NCI-H1930 (cell line): ENCODE measurements at places on chromosomes 6 and 20.

GRCh38 chr6:120122401-120122800 is 772.8 kb upstream of the MAN1A1 start:
- no peak for DNase-seq

DNA sequence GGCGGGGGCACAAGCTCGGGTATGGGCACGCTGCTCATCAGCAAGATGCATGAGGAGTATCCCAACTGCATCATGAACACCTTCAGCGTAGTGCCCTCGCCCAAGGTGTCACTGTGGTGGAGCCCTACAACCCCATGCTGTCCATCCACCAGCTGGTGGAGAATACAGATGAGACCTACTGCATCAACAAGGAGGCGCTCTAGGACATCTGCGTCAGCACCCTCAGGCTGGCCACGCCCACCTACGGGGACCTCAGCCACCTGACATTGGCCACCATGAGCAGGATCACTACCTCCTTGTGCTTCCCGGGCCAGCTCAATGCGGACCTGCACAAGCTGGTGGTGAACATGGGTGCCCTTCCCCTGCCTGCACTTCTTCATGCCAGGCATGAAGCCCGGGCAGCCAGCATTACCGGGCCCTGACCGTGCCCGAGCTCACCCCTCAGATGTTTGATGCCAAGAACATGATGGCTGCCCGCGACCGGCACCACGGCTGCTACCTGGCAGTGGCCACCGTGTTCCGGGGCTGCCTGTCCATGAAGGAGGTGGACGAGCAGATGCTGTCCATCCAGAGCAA is 12.8 kb downstream of the GABRR2 start:
- DNase-seq, result no peak

DNA sequence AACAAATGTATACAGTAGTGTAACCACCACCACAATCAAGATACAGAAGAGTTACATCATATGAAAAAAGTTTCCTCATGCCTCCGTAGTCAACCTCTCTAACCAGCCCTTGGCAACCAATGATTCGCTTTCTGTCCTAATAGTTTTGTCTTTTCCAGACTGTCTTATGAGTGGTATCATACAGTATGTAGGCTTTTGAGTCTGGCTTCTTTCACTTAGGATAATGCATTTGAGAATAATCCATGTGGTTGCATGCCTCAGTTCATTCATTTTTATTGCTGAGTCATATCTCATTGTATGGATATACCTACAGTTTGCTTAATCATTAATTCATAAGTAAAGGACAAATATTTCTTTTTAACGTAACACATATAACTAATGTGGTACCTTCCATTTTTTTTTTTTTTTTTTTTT is 86.4 kb upstream of the RIPOR2 start:
- no peak for DNase-seq

DNA sequence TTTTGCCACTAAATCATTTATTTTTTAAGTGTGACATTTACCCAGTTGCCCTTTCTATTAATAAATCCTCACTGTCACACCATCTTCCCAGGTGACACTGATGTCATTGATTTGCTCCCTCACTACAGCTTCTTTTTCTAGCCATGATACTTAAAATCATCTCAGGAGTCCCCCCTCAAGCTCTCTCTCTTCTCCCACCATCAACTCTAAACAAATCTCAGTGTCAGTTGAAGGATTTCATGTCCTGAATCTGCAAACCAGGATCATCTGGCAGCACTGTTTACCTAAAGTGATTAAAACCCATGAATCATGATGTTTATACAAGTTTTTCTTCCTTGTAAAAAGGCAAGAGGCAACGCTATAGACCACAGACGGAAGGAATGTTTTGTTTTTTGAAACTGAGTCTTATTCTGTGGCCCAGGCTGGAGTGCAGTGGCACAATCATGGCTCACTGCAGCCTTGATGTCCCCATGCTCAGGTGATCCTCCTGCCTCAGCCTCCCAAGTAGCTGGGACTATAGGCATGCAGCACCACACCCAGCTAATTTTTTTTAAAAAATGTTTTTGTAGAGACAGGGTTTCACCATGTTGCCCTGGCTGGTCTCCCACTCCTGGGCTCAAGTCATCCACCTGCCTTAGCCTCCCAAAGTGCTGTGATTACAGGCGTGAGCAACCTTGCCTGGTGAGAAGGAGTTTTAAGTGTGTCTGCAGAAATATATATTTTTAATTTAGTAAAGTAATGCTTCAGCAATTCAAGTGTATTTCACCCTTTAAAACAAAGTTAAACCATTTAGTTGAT is 30.1 kb upstream of the SH3BGRL2 start:
- no peak for DNase-seq

GRCh38 chr6:169283924-169284323 is 30.3 kb upstream of the THBS2 start:
- DNase-seq, result no peak

DNA sequence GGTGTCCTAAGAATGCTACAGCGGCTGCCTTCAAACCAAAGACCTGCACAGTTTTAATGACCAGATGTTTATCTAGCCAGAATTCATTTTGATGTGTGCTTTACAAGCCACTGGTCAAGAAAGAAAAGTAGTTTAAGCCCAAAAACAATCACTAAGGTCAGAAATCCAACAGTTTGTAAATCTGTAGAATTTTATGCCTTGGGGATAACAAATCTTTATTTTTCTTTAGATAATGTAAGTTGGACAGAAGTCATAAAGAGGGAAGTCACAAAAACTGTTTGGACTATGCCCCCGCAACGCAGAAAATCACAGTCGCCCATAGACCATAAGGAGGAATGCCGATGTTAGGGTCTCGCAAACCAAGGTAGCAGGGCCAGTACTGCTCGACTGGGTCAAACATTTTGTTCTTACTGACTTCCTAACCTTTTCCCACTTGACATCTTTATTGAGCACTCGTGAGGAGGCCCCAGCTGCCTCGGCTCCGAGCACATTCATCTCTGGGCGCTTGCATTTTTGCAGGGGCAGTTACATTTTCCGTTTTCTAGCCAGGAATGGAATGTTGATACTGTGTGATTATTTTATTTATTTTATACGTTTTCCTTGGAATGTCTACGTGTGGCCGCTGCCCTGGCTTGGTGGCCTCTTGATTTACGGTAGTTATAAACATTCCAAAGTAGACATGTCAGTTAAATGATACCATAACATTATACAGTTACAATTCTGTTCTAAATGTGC is 56.7 kb upstream of the APCDD1L start:
- DNase-seq, result no peak

DNA sequence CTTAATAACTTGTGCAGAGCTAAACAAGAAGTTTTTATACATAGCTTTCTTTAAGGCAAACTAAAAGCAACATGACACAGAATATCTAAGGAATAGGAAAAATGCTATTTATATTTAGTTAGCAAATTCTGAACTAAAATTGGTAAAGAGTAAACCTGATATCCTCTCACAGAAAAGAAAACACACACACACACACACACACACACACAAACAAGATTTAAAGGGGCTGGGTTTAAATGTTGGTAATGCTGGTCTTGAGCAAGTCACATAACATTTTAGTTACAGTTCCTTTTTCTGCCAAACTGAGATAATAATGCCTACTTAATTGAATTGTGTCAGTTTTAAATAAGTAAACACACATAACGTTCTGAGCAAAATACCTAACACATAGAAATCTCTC is 1.6 kb downstream of the TRDN start:
- no peak for DNase-seq

GRCh38 chr6:37936906-37937305 is 117.4 kb downstream of the ZFAND3 start:
- no peak for DNase-seq

GRCh38 chr6:13508711-13509705 is 21.6 kb upstream of the GFOD1 start:
- DNase-seq, result no peak

DNA sequence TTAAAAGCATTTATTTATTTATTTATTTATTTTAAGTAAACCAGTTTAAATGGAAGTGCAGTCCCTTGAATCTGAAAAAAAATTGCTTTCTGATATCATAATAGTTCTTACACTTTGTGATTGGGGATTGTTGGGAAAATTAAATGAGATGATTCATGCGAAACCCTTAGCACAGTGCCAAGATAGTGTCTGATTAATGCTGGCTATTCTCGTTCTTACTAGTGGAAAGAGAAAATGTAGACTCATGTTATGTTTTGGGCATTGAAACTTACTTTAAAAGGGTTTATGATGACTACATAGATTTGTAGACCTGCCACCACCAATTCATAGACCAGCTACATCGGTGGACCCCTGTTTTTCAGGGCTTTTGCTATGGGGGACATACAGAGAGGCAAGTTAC is 229.2 kb upstream of the ZFP64 start:
- DNase-seq, result no peak

GRCh38 chr20:309841-310644 is 12.7 kb downstream of the ZCCHC3 start:
- peak; percentile 97 for DNase-seq

DNA sequence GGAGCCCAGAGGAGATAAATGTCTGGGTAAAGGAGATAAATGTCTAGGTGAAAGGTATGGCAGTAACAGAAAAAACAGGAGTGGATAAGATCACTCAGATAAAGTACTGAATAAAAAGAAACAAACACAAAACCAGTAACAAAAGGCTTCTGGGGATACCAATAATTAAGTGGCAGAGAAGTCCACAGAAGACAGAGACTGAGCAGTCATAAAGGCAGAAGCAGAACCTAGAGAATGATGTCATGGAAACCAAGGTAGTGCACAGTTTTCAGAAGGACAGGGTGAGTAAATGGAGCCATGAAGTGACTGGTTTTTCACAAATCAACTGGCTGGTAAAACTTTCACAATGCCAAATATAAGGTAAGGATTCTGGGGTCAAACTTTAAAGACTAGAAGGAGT is 80.9 kb upstream of the PLN start:
- DNase-seq, result no peak

GRCh38 chr6:1701668-1702353 is 92.1 kb downstream of the FOXC1 start:
- no peak for DNase-seq

DNA sequence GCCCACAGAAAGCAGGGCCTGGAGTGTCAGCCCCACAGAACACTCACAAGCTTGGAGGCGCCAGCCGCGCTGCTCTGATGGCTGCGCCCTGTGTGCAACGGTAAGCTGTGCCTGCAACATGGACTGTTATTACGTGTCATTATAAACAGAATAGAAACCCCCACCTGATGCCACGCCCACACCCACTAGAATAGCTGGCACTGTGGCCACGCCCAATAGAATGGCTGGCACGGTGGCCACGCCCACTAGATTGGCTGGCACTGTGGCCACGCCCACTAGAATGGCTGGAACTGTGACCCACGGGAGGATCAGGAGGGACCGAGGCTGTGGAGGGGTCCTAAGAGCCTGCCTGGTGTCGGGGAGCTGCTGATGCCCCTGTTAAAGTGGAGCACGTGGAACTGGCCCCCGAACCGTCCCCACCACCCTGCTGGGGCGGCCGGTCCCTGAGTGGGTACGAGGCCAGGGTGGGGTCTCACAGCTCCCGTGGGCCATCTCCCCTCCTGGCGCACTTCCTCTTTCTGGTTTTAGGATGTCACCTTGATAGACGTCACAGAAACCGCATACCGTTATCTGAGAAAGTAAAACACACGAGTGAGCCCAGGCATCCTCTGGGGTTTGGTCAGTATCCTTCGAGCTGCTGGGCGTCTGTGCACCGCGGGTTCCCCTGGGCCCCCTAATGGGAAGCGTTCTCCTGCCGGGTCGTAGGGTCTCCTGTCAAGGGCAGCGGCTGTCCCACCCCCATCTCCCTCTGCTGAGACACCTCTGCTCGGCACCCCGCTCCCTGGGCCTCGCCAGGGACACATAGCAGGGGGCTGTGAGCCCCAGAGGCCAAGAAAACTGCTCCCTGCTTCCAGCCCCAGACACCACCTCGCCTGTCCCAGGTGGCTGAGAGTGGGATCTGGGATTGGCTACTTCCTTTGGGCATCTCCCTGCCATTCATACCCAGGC is 25.4 kb downstream of the SLC17A9 start:
- no peak for DNase-seq

- DNase-seq, result no peak
These were observed 146.0 kb downstream of the CEBPB start for GRCh38 chr20:50336661-50337060.

- DNase-seq, result peak; percentile 34
These were observed 711 bp upstream of the SIRT5 start for GRCh38 chr6:13573669-13574110.

DNA sequence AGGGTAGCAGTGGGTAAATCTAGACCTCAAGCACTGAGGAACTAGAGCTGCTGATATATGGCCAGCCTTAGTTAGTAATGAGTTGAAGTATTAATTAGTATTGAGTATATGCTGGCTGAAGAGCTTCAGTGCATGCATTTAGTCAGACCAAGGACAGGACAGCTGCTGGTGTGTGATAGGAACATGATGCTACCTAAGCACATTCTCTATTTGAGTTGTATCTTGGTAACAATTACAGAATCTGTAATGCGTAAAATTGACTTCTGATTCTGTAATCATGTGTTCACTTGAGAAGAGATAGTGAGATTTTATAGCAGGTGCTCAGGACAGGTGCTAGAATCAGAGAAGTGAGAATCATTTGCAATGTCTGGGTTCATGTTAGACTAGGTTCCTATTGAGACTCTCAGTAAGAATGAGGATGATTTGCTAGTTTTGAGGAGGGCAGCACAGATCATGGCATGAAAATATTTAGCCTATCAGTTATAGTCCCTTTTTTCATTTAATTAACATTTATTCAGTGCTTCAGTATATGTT is 369.4 kb upstream of the HS3ST5 start:
- DNase-seq, result no peak

DNA sequence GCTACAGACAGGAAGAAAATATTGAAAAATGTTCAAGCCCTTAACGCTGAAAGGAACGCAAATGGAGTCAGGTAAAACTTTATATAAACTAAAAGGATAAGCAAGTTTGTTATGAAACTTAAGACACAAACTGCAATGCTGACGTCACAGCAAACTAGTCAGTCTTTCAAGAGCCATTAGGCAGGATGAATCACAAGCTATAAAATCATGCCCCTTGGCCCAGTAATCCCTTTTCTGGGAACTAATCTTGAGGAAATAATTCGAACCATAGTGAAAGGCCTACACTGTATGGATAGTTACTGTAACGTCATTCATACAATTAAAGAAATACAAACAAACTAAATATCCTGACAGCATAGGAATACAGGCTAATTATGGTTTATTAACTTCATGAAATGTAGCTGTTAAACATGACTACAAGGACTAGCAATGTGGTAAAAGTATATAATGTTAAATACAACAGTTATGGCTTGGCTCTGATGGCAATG is 42.7 kb upstream of the HINT3 start:
- no peak for DNase-seq

DNA sequence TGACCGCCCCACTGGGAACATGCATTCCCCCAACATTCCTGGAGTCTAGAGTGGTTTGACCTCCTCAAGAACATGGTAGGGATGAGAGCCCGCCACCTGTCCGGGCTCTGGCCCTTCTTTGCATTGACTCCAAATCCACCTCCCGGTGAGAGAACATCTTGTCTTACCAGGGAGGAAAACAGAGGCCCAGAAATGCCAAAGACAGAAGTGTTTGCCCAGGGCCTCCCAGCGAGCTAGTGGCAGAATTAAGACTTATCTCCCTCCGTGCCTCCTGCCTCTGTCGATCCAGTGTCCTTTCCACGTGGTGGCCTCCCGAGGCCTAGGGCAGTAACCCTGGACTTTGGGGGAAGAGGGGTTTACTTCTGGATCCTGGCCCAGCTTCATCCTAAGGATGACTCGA is 134.8 kb downstream of the JPH2 start:
- no peak for DNase-seq

- no peak for DNase-seq
These were observed 35.9 kb downstream of the MOXD1 start for GRCh38 chr6:132365281-132365907.
